ENCODE measurements at places on chromosomes 1 and 21.

DNA sequence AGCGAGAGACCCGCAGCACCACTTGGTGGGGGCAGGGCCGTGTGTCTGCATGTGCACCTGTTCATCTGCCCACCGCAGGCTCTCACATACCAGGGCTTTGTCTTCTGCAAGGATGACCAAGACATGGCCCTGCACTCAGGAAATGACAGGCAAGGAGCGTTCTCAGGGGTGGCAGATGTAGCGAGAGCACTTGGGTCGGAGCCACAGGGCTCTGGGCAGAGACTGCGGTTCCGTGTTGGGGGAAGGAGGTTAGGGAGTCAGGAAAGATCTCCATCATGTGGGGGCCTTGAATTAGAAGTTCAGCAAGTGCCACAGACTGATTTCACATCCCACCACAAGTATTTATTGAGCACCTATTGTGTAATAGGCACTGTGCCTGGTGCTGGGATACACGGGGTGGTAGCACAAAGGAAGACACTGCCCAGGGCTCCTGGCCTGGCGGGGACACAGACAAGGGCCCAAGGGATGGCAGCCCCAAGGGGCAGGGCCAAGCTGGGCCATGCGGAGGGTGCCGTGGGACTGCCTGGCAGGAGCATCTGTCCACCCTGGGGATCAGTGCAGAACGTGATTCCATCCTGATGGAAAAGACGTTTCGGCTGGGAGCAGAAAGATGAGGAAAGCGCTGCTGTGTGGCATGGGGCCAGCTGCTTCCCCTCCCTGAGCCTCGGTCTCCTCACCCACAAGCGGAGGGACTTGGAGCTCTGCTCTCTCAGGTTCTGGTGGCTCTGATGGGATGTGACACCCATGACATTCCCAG, 11.4 kb upstream of the SPSB1 start:
- DNase-seq: no peak

GRCh38 chr1:91523482-91523881, 22.8 kb downstream of the CDC7 start:
- DNase-seq: no peak

DNA sequence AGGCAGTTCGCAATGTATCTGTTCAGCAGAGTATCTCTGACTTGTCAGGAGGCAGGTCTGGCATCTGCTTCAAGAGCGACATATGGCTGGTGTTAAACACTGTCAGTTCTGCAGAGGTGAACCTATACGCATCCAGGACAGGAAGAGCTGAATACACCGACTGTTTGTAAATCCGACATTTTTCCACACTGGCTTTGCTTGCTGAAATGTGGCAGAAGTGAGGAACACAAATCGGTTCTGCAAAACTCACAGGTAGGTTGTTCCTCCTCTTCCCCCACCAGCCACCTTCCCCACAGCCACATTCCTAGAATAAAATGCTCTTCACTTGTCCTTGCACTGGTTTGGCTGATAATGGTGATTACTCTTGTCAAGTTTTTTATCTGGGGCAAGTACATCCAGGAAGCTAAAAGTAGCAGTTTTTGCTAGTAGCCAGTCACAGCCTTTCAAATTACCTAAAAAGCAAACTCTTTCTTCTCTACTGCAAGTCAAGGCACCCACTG, 289.2 kb downstream of the GRIK1 start:
- no peak for DNase-seq

DNA sequence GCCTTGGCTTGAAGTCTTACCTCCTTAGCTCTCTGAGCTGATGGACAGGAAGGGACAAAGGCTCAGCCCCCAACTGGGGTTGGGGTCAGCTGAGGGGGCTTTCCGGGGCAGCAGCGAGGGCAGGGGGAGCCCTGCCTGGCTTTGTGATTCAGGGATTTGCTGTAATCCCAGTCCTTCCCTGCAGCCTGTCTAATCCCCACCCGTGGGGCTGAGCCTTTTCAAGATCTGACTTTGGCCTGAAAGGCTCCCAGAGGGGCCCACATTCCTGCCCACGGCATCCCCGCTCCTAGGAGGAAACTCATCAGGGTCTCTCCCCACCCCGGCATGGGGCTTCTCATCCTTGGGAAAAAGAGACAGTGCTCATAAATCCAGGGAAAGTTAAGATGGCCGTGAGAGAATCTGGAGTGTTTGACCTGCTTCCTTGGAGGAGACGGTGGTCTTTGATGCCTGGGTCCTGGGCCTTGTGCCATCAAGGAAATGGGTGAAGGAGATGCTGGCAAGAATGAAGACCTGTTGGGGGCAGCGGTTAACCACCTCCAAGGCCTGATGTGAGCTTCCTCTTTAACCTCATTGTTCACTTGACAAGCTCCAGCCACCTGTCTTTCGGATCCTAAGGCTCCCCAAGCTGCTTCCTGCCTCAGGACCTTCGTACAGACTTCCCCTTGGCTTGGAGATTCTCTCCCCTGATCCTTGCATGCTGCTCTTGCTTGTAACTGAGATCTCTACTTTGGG, 83.1 kb upstream of the WNT4 start:
- no peak for DNase-seq

GRCh38 chr1:58331156-58331555, 215.4 kb downstream of the OMA1 start:
- DNase-seq: no peak

- DNase-seq: no peak
These were observed 67.0 kb upstream of the ZNF648 start for GRCh38 chr1:182128502-182128901.

- DNase-seq: no peak
These were observed 42.9 kb downstream of the CAMK2N1 start for GRCh38 chr1:20442920-20443625.

GRCh38 chr1:204814166-204814884, 56.3 kb upstream of the NFASC start:
- DNase-seq: no peak

DNA sequence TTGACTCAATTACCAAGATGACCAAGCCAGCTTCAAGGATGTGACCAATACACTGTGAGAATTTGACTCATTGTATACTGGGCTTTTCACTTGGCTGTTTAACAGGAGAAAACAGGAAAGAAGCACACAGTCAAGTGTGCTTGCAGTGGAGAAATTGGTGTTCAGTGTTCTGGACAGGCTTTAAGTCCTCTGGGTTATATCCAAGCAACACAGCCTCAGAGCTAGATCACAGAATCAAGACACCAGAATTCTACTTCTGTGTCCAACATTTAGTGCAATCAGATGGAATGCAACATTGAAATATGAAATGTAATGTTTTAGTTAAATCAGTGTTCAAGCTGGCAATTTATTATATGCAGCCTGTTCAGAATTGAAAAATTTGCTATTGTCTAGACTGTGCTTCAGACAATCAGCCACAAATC, 694.4 kb downstream of the LTN1 start:
- no peak for DNase-seq

- DNase-seq: no peak
These were observed 233.1 kb downstream of the PTPRU start for GRCh38 chr1:29469457-29469856.

- no peak for DNase-seq
These were observed 35.4 kb upstream of the DSCAM start for GRCh38 chr21:40882192-40882915.

DNA sequence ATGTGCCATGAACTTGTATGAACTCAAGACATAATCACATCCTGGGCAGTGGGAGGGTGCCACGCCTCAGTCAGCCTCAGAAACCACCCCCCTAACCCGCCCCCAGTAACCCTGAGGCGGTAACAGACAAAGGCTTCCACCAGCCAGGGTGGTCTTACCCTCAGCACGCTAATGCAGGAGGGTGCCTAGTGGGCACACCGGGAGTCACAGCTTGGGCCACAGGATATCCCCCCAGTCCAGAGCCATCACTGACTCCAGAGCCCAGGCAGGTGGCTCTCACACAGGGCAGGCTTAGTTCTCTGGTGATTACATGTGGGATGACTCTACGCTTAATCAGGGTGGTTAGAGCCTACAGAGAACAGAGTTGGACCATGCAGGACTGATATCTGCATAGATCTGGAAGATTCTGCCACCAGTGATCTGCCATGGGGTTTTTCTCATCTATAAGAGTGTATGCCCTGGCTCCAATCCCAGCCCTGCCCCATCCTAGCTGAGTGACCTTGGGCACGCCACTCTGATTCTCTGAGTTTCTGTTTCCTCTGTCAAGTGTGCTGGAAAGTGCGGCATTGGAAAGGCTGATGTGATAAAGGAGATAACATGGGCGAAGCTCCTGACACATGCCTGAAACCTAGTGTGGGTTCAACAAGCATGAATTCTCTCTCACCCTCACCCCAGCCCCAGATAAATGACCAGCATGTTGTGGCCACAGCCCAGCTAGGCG, 27.3 kb downstream of the OPTC start:
- no peak for DNase-seq

- DNase-seq: no peak
These were observed 28.0 kb downstream of the ARHGAP29 start for GRCh38 chr1:94209425-94209824.

All from brain pericyte (primary cell).